AG04449 (cell line): ENCODE measurements at places on chromosomes 4 and X.

GRCh38 chr4:154457471-154457870 lies 34.1 kb downstream of the DCHS2 start:
- no peak for DNase-seq

DNA sequence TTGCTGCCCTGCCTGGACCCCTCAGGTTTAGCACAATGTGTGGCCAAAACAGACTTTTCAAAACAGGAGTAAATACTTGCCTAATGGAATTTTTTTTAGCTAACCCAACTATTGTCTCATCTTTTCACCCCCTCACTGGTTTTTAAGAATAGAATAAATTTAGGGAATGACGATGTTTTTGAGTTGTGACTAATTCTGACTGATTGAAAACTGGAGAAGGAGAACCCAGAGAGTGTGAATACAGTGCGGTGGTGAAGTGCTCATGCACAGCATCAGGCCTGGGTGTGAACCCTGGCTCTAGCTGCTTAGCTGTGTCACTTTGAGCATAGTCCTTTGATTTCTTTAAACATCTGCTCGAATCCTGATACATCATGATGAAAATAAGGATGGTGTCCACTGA lies 10.5 kb downstream of the ANTXR2 start:
- DNase-seq = no peak

DNA sequence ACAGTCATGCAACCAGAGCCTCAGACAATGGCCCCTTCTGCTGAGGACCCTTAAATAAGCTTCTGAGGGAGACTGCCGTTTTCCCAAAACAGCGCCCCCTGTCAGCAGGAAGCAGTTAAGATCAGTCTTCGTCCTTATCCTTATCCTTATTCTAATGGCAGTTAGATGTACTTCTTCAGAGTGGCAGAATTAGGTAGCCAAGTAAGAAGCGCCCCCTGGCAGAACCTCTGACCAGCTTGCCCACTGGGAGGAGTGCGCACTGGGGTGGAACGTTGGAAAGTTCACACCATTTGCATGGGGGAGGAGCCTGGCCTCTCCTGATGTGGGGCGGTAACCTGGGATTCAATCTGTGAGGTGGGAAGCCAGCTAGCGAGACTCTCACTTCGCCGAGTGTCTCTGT lies 133.6 kb upstream of the QRFPR start:
- no peak for DNase-seq

DNA sequence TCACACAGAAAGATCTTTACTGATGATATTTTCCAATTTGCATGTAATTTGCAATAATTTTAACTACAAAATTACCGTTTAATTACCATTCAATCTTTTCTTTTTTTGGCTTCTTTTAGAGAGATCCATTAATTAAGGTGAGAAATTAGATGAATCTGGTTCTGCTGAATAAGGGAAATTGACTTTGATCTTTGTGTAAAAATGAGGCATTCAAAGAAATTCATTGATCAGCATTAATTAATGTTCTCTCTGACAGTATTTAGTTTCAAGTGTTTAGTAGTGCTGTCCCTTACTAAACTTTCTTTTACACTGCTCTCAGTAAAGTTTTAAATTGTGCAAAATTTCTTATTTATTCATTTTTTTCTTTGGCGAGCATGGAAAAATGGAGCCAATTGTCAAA lies 97.2 kb upstream of the KCTD8 start:
- DNase-seq = no peak

DNA sequence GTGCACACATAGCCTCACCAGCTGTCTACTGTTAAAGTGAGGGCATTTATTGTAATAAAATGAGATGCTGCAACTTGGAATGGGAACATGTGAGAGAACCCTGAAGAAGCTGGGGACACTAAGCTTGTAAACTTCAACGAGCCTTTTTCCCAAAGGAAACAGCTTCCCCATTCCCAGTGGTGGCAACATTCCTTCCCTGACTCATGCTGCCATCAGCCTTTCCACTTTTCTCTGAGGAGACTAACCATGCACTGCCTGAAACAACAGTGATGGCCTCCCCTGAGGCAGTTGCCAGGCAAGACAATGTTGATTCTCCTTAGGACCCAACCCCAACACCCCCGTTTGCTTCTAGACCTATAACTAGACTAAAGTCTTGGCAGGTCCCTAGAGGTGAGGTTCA lies 928.3 kb downstream of the GLUD2 start:
- DNase-seq = no peak

DNA sequence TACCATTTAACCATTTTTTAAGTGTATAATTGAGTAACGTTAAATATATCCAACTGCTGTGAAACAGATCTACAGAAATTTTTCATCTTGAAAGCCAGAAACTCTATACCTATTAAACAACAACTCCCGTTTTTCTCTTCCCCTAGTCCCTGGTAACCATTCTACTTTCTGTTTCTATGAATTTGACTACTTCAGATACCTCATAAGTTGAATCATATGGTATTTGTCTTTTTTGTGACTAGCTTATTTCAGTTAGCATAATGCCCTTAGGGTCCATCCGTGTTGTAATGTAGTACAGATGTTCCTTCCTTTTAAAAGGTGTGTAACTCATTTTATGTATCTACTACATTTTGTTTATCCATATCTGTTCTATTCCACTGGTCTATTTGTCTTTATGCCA lies 48.7 kb downstream of the STAG2 start:
- DNase-seq = no peak

GRCh38 chr4:99821918-99822503 lies 5.4 kb downstream of the DAPP1 start:
- no peak for DNase-seq

DNA sequence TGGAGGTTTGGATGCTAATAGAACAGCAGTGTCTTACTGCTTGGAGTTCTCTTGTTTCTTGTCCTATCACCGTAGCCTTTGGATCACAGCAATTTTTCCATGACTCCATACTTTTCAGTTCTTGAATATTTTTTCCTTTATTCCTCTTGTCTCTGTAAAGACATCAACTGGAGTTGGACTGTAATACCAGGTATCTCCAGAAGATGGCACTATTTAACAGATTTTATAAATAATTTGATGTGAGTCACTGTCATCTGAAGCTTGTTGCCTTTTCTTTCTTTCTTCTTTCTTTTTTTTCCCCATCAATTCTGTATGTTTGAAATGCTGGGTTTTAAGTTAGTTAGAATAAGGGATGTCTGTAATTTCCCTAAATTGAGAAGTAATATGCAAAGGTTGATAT lies 24.1 kb downstream of the HPRT1 start:
- DNase-seq = peak; percentile 23

DNA sequence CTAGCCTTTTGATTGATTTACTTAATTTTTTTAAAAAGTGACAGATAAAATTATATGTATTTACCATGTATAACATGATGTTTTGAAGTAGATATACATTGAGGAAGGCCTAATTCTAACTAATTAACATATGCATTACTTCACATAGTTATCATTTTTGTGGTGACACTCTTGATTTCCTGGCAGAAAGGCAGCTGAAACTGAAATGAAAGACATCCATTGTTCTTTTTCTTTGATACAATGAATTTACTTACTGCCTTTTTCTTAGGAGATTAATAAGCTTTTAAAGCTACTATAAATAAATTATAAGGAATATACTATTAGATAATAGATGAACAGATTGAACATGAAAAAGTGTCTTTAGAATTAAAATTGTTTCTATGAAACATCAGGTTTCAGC lies 26.7 kb downstream of the ANKRD50 start:
- no peak for DNase-seq

DNA sequence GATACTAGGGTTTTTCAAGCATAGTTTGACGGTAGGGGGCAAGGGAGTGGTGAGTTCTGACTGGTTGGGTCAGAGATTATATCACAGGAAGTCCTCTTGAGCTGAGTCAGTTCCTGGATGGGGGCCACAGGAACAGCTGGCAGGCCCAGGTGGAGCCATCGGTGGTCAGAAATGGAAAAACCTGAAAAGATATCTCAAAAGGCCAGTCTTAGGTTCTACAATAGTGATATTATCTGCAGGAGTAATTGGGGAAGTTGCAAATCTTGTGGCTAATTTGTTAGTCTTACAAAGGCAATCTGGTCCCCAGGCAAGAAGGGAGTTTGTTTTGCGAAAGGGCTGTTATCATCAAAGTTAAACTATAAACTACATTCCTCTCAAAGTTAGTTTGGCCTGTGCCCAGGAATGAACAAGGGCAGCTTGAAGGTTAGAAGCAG lies 159.3 kb downstream of the PTCHD1 start:
- no peak for DNase-seq

GRCh38 chr4:138049355-138049754 lies 192.8 kb downstream of the SLC7A11 start:
- DNase-seq = no peak

DNA sequence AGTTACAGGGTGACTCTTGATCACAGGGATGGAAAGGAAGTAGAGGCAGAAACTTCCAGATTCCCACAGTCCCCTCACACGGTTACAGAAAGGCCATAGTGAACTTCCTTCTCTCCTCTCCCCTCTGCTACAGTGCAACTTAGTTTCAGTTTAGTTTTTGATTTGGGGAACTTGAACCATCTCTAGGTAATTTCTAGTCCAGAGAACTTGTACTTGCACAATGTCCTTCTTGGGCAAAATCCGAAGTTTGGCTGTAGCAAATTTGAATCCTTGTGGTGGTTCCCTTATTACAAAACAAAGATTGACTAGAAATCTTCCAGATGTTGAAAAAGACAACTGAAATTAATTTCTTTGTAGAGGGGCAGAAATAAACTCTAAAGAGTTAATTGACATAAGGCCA lies 1.2 kb upstream of the BLTP1 start:
- DNase-seq = no peak

GRCh38 chr4:99180382-99181070 lies 36.4 kb upstream of the ADH4 start:
- no peak for DNase-seq

- peak; percentile 44 for DNase-seq
These were observed 23.9 kb upstream of the PRDM8 start for GRCh38 chr4:80173401-80173800.

DNA sequence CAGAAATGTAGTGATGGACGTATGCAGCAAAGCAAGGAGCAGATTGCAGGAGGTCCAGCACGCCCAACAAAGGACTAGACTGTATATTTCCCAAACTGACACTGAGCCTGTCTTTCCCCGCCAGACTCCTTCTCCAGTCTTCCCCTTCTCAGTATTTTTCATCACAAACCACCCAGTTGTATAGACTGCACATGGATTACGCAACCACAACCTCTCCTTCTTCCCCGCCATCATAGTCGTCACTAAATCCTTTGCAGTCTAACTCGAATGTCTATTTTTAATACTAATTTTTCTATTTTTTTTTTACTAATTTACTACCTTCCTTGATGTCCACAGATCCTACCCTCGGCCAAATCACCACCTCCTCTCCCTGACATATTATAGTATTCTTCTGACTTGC lies 105.4 kb downstream of the MTNR1A start:
- DNase-seq = no peak

DNA sequence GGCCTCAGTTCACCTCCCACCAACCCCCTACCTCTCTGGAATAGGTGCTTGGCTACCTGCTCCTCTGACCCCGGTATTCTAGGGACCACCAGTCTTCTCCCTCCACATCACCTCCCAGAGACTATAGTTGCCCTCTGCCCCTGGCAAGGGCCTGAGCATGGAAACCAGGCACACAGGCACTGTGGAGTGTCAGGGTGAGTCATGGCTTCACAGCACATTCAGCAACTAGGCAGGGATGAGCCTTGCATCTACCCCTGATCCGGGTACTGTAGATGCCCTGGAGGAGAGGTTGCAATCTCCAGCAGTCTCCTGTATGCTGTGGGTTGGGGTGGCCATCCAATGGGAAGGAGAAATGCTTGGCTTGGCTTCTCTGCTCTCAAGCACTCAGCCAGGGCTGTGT lies 472.7 kb downstream of the IDS start:
- no peak for DNase-seq

- no peak for DNase-seq
These were observed 93.2 kb downstream of the WFS1 start for GRCh38 chr4:6362896-6363295.

DNA sequence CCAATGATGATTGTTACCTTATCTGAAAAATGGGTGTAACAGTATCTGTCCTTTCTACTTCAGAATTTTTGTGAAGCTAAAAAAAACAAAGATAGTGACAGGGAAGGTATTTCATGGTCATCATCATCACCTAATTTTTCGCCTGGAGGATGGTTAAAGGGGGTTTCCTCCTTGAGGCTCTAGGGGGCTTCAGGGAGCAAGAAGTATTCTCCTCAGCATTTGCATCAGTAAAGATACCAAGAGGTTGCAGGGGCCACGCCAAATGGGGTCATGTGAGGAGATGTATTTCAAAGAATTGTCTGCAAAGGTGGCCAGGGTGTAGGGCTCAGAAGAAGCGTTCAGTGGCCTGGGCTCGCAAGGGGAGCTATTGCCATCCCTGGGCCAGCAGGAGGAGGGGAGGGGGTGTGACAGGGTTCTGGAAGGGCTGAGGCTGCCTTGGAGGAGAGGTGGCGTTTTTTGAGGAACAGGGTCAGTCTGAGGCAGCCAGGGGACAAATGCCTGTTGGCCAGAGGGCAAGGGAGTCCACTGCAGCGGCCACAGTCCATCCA lies 7.3 kb upstream of the NSG1 start:
- DNase-seq = no peak

DNA sequence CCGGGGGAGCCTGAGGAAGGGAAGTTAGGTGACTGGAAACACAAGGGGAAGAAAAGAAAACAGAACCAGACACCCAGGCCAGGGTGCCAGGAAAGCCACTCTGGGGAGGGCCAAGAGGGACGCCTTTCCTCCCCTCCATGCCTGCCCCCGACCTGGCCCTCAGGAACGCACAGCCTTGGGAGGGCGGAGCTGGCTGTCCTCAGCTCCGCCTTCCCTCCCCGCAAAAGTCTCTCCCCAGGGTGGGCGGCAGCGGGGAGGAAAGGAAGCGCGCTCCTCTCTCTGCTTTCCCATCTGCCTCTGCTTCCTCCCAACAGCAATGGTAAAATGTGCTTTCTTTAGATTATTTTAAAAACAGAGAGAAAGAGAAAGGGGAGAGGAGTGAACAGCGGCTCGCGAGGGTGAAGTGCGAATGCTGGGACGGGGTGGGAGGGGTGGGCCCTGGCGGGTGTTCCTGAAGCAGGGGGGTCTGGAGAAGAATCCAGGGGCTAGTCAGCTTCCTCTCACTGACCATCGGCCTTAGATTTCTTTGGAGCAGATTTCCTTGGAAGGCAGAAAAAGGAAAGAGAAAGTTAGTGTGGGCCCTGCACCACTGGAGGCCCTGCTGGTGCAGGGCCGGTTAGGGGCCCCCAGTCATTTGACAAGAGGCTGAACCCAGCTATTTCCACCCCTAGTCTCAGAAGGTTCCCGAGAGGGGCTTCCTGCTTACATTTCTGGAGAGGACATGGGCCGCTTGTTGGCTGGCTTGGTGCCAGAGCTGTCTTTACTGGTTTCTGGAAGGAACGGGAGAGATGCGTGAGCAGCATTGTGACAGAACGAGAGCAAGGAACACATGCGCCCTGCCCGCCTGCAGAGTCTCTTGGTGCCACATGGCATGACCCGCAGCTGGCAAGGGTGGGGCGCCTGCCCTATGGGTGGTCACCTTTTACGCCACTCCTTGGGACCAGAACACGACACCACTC lies 4.7 kb upstream of the RENBP start:
- no peak for DNase-seq

GRCh38 chrX:3066555-3066954 lies 25.3 kb downstream of the ARSF start:
- DNase-seq = no peak
